ENCODE measurements at places on chromosomes 5 and 9. TPM values are rescaled to one million over a fixed set of nuclear protein-coding genes. Genes with fewer than 3 reads are reported as not detected.

Gene PCDHB15
- total RNA-seq = 0.65 TPM

Gene PLAC8L1
- total RNA-seq = not detected

Gene CRHBP
- total RNA-seq = 0.19 TPM

Gene KCNV2
- not detected for total RNA-seq

Gene EGR1
- total RNA-seq = 4.8 TPM

Gene CLTB
- 107 TPM for total RNA-seq

Gene ROPN1L
- 0.68 TPM for total RNA-seq

Gene SLCO6A1
- total RNA-seq = not detected

Gene SPACA9
- 1.4 TPM for total RNA-seq

Gene PDGFRB
- total RNA-seq = 9.9 TPM

All from dermis blood vessel endothelial cell (primary cell).